ENCODE measurements at places on chromosomes 3 and 15.

DNA sequence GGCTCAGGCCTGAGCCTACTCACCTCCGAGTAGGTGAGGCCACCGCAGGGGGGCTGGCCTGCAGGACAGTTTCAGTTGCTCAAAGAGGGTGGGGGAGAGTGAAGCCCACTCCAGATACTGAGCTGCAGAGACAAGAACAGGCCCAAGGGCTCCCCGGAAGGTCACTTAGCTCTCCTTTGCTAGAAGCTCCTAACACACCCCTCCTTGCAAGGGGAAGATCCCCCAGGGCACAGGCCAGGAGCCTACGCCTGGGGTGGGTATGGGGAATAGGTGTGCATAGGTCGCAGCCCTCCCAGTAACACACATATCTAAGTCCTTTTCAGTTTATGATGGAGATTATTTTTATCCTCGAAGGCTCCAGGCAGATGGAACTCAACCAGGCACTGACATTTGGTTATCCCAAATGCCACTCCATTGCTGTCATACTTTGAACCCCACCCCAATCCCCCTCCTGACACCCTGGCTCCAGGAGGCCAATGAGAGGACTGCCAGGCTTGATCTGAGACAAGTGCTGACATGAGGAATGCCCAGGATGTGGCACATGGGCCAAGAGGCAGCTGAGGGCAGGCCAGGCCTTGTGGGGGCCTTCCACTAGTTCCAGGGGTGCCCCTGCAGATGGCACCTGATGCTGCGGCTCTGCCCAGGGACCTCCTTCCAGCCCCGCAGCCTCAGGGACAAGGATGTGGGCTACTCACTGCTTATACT lies 1.1 kb upstream of the MUSTN1 start:
- no peak for DNase-seq

- no peak for DNase-seq
Observed at GRCh38 chr3:4837374-4837930, 141.8 kb upstream of the BHLHE40 start.

GRCh38 chr3:156689608-156690007 lies 15.2 kb downstream of the TIPARP start:
- no peak for DNase-seq

DNA sequence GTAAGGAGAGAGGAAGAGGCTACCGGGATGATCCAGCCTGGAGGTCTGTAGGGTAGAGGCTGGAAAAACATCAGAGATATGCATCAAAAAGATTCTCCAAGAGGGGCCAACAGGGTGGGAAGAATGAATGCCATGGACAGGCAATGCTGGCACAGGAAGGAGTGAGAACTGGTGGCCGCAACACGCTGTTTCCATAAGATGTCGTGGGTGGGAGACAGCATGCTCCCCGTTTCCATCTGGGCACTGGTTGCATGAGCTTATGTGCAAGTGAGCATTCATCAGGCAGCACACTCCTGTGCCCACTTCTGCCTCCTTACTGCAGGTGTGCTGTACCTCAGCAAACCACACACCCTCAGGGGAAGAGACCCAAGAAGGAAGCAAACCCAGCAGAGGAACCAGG lies 59.4 kb downstream of the GABRB3 start:
- DNase-seq, result no peak

DNA sequence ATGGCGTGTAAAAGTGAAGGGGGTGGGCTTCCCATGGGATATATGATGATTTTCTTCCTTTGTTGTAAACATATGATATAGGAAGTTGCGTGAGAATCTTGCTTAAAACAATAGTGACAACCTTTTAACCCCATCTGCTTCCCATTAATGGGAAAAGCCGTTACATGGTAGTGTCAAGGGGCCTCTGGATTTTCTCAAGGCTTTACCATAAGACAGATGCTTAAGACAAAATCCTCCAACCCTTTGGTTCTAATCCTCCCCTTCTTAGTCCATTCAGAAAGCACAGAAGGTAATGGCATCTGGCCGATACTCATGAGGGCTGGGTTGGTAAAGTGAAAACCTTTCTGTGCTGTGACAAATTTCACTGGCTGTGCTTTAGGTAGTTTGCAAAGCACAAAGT lies 25.0 kb downstream of the DPH3 start:
- DNase-seq, result no peak

DNA sequence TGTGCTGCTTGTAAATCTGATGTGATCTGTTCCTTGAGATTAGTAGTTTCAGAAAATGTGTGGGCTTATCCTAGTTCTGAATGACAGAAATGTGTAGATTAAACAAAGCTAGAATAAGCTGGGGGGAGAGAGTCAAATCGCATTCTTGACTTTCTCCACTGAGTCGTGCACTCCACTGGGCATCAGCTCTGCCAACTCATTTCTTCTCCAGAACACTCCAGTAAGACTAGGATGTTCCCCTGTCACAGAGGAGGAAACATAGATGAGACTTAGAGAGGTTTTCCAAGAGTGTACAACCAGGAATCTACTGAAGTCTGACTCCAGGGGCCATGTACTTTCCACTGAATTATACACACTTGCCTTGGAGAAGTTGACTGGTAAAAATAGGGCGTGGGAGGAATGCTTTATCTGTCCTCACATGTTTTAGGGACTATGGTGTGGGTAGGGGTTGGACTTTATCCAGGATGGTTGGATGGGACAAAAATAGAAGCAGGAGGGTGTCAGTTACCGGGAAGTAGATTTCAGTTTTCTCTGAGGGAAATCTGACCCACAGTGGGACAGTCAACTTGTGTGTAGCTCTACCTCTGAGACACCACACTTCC lies 298.2 kb downstream of the UBE2E2 start:
- no peak for DNase-seq

DNA sequence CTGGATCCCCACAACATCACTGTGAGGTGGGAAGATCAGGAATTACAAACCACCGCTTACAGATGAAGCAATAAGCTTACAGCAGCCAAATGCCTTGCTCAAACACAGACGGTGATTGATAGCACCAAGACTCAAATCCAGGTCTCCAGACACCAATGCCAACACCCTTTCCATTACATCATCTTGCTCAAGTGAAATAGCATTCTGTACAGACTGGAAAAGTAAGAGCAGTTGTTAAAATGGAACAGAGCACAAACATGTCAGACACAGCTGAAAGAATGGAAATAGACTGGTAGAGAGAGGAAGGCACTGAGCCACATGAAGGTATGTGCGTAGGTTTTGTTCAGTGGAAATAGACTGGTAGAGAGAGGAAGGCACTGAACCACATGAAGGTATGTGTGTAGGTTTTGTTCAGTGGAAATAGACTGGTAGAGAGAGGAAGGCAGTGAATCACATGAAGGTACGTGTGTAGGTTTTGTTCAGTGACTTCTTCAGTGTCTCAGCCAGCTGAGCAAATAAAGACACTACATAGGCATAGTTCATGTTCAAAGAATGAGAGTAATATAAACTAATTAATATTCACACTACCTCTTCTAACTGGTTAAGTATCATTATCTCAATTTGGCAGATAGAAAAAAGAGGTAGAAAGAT lies 15.6 kb downstream of the CLDN1 start:
- DNase-seq, result no peak

DNA sequence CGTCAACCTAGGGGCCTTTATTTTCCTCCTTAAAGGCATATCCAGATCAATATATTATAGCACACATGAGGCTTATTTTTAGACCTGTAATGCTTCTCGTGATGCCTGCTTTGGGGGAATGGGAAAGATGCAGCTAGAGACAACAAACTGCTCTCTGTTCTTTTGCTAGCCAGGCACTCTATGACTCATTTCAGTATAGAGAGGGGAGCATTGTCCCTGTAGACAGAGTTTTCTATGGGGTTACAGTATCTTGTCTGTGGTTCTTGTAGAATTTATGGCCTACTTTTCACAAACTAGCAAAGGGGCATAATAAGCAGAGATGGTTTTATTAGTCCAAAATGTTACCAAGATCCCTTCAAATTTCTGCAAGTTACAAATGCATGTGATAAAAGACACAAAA lies 305.6 kb downstream of the LSAMP start:
- DNase-seq, result no peak

DNA sequence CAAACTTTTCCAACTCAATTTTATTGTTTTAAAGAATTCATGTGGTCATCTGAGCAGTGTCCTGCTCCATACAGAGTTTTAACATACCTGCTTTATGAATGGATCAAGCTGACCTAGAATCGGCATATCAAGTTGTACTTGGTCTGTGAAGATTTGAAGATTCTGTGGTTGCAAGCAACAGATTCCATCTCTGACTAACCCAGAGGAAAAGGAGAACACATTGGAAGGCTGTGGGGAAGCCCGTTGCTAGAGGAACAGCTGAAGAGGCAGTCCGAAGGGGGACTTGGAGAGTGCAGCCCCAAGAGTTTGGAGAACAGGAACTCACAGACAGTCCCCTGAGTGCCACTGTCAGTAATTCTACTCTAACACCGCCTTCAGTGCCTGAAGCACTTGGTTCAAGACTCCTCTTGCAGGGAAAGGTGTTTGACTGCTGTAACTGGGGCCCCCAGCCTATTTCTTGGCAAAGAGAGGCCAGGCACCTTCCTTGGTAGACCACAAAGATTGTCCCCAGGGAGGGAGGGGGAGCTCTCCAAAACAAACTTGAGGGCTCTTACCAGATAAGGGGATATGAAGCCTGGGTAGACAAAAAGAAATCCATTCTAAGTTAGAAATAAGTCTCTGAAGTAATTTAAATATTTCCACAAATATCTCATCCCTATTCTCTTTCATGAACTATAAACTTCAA lies 88.8 kb downstream of the LARS2 start:
- DNase-seq, result no peak

DNA sequence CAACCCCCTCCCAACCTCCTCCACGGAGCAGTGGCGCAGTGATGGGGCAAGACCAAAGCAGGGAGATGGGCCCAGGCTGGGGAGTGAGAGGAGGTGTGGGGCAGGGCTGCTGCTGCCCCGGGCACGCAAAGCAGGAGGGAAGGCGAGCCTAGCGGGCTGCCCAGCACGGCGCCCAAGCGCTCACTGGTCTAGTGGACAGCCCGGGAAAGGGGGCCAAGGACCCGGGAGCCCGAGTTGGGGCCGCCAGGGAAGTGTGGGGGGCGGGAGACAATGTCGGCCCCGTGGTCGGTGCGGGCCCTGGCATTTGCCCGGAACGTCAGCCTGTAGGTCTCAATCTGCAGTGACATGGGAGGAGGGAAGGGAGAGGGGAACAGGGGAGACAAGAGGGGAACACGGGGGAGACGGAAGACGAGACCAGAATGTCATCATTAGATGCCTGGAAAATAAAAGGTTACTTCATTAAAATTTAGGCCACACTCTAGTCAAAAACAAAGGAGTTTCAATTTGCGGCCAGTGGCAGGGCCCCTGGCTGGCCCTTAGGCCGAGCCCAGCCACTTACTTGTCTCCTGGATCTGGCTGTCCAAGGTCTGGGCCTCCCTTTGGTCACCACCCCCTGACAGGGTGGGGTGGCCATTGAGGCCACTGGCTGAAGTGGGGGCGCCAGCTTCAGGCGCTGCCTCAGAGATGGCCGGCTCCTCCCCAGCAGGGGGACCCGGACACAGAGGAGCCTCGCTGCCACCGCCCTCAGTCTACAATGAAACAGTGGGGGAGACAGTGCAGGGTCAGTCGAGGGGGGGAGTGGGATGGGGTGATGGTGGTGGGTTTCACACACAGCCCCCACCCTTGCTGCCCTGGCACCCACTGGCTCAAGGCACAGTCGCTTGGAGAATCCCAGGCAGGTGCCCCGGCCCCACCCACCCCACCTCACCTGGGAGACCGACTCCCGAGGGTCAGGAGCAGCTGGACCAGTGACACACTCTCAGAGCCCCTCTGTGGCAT lies 50.0 kb downstream of the DHX30 start:
- DNase-seq, result no peak

All from AML-193 (cell line).